ENCODE measurements at places on chromosomes 3 and 15.

GRCh38 chr15:77871852-77872371 is 205.6 kb downstream of the TBC1D2B start:
- no peak overlapping the region for H3K27ac ChIP-seq
- no peak overlapping the region for H3K4me3 ChIP-seq
- DNase-seq = no peak
- no peaks in the 10 kb centered on the region for H3K4me1 ChIP-seq
- no peaks in the 10 kb centered on the region for H3K36me3 ChIP-seq
- no peaks in the 10 kb centered on the region for H3K27me3 ChIP-seq

DNA sequence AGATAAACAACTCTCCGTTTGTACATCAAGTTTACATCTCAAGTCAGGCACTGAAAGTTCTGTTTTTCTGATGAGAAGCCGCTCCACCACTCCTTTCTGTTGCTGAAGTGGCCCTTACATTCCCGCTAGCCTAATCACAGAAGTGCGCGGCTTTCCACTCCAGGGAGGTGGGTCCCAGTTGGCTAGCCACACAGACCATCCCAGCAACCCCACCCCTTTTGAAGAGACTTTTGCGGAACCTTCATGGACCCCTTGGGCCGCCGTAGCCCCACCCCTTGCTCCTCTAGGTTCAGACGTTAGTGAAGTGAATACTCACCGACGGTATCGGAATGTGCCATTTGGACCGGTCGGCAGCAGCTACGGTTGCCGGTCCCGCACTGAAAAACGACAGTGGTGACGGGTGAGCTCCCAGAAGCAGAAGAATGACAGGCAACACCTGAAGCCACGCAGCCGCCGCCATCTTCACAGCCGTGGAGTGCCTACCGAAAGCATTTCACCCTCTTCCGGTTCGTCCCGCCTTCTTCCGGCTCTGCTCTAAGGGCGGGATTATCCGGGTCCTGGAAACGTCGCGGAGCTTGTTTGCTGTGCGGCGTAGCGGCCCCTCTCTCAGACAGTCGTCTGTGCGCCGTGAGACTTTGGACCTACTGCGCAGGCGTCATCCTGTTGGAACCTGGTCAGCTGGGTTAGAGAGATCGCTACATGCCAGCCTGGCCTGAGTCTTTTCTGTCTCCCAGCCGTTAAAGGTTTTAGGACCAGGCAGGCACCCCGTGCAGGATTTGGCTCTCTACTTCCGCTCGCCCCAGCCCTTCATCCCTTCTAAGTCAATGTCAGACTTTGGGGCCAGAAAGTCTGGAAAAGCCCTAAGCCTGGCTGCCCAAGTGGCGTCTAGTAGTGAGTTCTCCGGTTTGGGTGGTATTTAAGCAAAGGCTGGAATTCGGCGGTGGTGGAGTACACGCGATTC is at the start of the genes GANC and TMEM87A:
GANC (plus strand) TSS at position 263 of the 961 bp plus-strand sequence. CDS start 1,281 bp downstream, outside the sequence.
TMEM87A (minus strand) TSS at position 495 of the 961 bp plus-strand sequence; CDS start at position 460, 35 bp downstream.
- peak within 1 kb of the TSS; percentile 85 for H3K4me3 ChIP-seq
- peak; percentile 95 for DNase-seq
- H3K27me3 ChIP-seq = no peaks in the 10 kb centered on the region
- no peaks in the 10 kb centered on the region for H3K36me3 ChIP-seq
- H3K27ac ChIP-seq = peak within 1 kb of the TSS; percentile 95

DNA sequence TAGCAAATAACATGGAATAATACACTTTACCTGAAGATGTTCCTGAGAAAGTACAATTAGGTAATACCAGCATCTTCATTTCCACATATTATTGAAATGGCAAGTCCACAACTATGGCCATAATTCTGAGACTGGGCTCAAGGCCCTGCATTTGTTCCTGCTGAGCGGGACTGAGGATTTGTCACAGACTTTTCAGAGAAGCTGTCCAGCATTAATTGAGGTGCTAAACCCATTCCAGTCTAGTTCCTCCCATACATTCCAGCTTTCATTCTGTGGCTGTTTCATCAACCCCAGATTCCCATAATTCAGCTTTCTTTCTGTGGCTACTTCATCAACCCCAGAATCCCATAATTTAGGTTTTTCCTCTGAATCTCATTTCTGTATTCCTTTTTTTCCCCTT is 293.4 kb upstream of the GBE1 start:
- no peaks in the 10 kb centered on the region for H3K4me1 ChIP-seq
- no peak for DNase-seq
- no peak overlapping the region for H3K27ac ChIP-seq
- H3K27me3 ChIP-seq = no peaks in the 10 kb centered on the region
- H3K4me3 ChIP-seq = no peak overlapping the region
- no peaks in the 10 kb centered on the region for H3K36me3 ChIP-seq

GRCh38 chr3:69092030-69092516 is 7.3 kb downstream of the ARL6IP5 start:
- H3K36me3 ChIP-seq = no peaks in the 10 kb centered on the region
- H3K27me3 ChIP-seq = no peaks in the 10 kb centered on the region
- peak overlapping the region; percentile 59 for H3K4me3 ChIP-seq
- no peak for DNase-seq

- H3K4me1 ChIP-seq = peaks cover 56% of the 10 kb centered on the region
- H3K4me3 ChIP-seq = no peak overlapping the region
- no peaks in the 10 kb centered on the region for H3K27me3 ChIP-seq
- no peak for DNase-seq
- no peak overlapping the region for H3K27ac ChIP-seq
- no peaks in the 10 kb centered on the region for H3K36me3 ChIP-seq
Measured at GRCh38 chr15:70505936-70506912, 257.1 kb downstream of the UACA start.

DNA sequence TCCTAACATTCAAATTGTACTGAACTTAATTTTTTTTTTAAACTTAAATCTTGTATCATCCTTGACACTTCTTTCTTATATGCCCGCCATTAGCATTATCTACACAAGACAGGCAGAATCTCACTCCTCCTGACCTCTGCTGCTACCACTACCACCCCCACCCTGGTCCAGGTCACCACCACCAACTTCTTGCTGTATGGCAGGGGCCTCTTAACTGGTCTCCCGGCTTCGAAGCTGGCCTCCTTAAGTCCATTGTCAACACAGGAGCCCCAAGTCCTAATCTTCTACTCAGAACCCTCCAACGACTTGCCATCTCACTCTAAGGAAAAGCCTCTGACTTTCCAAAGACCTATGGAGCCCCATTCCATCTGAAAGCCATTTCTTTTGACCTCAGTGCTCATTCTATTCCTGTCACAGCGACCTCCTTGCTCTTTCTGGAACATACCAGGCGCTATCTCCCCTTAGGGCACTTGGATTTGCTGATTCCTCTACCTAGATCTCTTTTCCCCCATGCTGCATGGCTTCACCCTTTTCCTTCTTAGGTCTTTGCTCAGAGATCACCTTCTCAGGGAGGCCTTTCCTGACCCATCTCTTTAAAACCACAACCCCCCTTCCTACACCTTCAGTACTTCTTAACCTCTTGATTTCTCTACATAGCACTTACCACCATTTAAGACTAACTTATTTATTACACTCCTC is 2.6 kb downstream of the PRC1 start:
- H3K36me3 ChIP-seq = no peaks in the 10 kb centered on the region
- peak overlapping the region; percentile 69 for H3K4me3 ChIP-seq
- peak overlapping the region; percentile 96 for H3K27ac ChIP-seq
- no peak for DNase-seq
- H3K27me3 ChIP-seq = no peaks in the 10 kb centered on the region

- no peak for DNase-seq
- H3K27ac ChIP-seq = no peak overlapping the region
- H3K4me3 ChIP-seq = no peak overlapping the region
- no peaks in the 10 kb centered on the region for H3K27me3 ChIP-seq
- H3K4me1 ChIP-seq = no peaks in the 10 kb centered on the region
- no peaks in the 10 kb centered on the region for H3K36me3 ChIP-seq
Measured at GRCh38 chr3:140258222-140258724, 323.3 kb downstream of the CLSTN2 start.

DNA sequence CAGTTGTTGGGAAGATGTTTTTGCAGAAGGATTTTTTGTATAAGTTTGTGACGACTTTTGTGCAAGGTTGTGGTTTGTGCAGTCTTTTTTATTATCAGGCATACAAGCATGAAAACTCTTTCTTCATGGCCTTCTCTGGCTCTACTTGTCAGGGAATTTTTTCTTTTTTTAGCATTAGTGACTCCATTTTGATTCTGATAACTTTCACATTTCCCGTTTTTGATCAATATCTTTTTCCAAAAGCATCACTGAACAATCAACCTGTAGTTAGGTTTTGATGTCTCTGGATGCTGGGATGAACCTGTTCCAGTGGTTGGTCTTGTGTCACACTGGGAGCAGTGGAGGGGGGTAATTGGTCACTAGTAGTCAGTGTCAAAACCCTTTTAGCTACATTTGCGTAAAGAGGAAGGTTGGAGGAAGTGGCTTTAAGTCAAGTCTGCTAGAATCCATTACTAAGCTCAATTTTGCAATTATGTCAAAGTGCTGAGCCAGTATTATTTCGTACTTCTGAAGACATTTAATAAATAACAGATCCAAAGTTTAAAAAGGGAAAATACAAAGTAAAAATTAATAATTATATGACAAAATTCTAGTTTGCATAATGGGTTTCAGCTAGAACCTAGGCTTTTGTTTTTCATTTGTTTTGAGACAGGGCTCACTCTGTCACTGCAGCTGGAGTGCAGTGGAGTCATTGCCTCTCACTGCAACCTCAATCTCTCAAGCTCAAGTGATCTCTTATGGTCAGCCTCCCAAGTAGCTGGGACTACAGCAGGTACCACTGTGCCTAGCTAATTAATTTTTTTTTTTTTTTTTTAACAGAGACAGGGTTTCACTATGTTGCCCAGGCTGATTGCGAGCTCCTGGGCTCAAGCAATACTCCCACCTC is 18.8 kb upstream of the CFAP161 start:
- H3K4me1 ChIP-seq = peaks cover 11% of the 10 kb centered on the region
- H3K4me3 ChIP-seq = no peak overlapping the region
- DNase-seq = no peak
- H3K36me3 ChIP-seq = no peaks in the 10 kb centered on the region

Data from GM12878 (cell line).